ENCODE measurements at places on chromosomes 4 and X.

GRCh38 chrX:74536832-74537371, 77.5 kb downstream of the RLIM start:
- no peak for DNase-seq

DNA sequence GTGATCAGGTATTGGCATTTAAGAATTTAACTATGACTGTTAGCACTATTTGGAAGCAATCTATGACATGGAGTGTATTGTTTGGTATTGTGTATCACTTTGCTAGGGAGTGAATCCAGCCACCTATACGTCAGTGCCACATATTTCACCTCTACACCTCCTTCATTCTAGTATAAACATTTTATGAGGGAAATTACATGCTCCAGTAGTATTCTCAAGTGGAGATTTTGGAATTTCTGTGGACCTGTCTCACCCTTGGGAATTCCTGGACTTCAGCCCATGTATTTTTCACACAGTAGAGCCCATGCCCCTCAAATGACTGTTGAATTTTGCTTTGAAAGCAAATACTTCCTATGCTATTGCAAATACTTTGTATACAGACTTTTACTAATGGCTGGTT, 11.3 kb downstream of the BST1 start:
- no peak for DNase-seq

DNA sequence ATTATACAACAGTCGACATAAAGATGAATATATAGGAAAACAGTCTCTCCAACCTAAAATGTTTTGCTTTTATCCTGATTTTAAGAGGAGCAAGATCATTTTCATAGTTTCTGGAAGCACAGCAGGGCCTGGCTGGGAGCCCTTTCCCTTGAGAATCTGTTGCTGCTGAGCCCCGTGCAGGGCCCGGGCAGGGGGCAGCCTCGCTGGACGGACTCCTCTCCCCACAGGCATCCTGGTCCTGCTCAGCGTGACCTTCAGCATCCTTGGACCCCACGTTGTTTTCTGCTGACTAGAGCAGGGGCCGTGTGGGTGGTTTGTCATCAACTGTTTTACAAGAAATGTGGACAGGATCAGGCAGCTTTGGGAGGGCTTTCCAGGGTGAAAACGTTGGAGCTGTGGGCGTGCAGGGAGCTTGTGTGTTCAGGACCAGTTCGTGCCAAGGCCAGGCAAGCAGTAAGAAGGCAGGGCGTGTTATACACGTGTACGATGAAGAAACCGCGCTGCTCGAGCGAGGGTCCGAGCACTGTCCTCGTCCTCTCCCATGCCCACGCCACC, 25.0 kb downstream of the CPZ start:
- DNase-seq: no peak

GRCh38 chr4:169649545-169650226, 29.3 kb downstream of the CLCN3 start:
- DNase-seq: no peak

DNA sequence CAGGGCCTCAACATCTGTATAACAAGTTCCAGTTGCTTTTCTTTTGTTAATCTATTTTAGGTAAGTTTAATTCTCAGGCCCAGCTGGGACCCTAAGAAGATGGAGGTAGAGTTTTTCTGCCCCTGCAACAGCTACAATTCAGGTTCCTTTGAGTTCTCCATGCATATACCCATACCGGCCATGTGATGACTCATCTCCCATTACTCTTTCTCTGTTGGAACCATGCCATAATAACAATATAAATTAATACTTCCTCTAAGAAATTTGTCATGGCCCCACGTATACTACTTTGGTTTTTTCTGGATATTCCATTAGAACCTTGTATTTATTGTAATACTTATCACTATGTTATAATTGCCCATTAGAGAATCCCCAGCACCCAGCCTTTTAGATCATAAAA, 1.3 kb upstream of the INTU start:
- DNase-seq: no peak

- no peak for DNase-seq
Measured at GRCh38 chr4:143356493-143356892, 19.8 kb downstream of the GAB1 start.

DNA sequence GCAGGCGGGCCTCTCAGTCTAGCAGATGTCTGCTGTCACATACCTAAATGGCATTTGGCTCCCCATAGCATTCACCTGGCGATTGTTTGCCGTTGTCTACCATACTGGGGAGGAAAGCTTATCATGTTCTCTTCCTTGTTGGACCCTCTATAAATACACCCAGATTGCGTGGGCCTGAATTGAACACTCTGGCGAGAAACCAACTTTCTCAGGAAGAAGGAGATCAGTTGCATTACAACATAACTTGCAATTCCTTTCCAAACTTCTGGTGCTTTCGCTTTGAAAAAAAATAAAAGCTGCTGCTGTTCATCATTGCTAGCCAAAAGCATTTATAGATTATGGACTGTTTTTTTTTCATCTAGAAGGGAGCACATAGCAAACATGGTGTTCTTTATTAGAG, 230.0 kb upstream of the GPC4 start:
- DNase-seq: no peak

- no peak for DNase-seq
Measured at GRCh38 chrX:16310326-16310725, 143.0 kb downstream of the MAGEB17 start.

DNA sequence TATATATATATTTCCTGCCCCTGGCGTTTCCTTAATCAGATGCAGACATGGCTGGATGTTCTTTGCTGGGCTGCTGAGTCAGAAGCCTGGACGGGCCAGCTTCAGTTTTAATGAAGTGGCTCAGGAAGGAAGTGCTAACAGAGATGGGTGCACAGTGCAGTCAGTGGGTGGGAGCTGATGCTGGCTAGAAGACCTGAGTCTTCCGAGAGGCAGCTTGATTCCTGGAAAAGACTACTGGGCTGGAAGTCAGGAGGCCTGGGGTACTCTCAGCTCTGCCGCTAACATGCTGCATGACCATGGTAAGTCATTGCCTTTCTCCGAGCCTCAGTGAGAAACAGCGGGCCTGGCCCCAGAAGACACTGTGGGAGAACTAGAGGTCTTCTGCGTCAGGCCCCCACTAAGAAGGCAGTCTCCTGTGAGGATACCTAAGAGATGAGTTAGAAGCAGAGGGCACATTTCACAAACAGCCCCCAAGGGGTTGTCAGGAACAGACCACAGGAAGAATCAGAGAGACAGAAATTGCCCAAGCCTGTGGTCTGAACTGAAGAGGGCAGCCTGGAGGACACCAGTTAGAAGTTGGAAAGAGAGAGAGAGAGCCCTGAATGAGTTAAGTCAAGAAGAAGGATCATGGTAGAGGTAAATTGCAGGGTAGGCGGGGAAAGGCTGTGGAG, 8.3 kb upstream of the CD40LG start:
- DNase-seq: no peak

DNA sequence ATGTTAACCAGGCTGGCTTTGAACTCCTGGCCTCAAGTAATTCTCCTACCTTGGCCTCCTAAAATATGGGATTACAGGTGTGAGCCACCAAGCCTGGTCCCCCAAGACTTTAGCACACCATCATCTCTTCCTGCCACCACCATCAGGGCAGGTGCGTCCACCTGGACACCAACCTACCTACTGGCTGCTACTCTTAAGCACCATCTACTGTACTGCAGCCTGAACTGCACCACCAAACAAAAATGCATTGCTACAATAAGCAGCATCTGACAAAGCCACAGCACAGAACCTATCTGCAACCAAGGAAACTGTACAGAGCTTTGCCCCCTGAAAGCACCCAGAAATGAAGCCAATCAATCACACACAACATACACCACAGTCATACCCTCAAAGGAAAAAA, 139.7 kb downstream of the EFHC2 start:
- DNase-seq: no peak

GRCh38 chr4:2572076-2572475, 35.6 kb downstream of the FAM193A start:
- no peak for DNase-seq

DNA sequence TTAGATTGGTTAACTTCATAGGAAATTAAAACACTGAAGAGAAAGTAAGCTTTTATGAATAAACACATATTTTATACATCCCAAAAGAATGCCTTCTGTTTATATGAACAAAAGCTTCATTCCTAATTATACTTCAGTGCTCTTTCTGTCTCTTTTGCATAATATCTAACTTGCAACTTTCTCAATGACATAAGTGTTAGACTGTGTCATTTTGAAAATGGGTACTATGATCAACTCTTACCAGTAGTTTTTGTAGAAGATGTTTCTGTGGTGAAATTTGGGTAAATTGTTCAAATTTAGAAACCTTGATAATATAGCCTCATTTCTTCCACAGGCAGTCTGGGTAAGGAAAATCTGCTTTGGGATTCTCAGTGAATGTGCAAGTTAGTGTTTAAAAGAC, 991.4 kb downstream of the CCSER1 start:
- no peak for DNase-seq

DNA sequence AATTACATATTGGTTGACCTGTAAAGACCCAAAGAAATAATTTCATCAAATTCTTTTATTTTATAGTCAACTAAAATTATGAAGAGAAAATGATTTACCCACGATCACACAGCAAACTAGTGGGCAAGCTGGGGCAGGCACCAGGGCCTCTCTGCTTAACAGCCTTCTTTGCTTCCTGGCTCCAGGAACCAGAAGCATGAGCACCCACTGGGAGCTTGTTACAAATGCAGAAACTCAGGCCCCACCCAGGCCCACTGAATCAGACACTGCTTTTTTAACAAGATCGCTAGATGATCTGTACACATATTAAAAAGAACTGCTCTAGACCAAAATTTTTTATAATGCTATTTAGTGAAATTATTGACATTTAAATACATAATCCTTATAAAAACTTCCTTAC, 95.0 kb downstream of the GEMIN8 start:
- DNase-seq: no peak

DNA sequence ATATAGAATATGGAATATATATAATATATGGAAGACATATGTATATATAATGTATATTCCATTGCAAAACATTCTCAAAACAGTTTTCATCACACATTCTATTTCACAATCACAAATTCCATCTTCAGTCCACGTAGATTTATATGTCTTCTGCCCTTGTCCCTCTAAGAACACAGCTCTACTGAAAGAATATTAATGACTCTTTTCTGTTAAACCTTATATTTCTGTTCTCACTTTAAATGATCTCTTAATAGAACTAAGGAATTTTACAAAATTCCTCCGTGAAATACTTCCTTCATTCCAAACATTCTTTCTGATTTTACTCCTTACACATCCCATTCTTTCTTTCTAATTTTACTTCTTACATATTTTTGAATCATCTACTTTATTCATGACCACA, 1043.1 kb upstream of the PABPC4L start:
- DNase-seq: no peak

DNA sequence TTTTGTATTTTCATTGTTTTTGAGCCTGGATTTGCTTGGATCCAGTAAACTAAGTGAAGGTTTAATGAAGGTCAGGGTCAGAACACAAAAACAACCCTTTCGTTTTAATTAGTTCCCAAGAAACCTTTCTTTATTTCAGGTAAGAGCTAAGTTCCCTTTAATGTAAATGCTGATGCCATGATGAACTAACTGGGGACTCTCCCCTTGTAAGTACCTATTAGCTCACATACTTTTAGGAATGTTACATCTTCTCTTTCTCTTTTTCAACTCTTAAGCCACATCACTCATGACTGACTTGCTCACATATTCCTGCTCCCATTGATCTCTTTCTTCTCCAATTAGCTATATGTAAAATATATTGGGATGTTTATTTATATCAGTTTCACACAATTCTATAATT, 673.1 kb upstream of the CPEB2 start:
- no peak for DNase-seq

GRCh38 chr4:103403619-103404018, 205.5 kb upstream of the CENPE start:
- DNase-seq: no peak

DNA sequence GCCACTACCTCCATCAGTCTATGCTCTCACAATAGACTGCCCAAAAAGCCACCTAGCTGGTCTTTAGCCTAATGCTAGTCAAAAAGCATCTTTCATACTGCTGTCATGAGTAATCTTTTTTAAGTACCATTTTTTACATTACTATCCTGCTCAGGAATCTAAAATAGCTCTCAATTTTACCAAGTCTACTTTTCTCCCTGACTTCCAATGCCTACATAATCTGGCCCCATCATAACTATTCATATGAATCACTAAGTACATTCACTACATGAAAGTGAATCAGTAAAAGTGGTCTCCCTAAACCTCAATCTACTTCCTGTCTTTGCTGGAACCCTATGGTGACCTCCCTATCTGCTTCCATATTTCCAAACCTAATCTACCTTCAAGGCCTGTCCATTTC, 105.9 kb downstream of the THOC2 start:
- DNase-seq: no peak

DNA sequence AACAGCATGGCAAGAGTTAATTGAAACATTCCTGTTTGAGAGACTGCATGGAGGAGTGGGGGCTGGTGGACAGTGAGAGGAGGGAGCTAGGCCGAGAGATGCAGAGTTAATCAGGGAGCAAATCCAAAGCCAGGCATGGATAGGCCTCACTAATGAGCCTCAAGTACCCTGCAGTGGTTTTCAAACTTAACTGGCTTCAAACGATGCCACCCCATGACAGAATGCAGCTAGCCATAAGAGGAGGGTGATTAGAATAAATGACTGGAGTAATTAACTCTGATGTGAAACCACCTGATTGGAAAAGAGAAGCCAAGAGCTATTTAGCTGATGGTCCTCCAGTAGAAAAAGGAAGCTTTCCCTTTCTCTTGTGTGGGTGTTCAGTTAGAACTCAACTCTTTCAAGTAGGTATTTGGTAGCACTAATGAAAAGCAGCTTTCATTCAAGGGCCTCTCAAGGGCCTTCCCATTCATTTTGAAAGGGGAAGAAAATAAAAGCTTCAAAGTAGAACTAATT, 215.4 kb upstream of the MAB21L2 start:
- DNase-seq: no peak

- no peak for DNase-seq
Measured at GRCh38 chr4:169314906-169315305, 44.1 kb upstream of the SH3RF1 start.

- no peak for DNase-seq
Measured at GRCh38 chr4:102807345-102807744, 20.0 kb downstream of the UBE2D3 start.

- no peak for DNase-seq
Measured at GRCh38 chrX:148593987-148594386, 93.6 kb downstream of the AFF2 start.

GRCh38 chr4:103410386-103410785, 212.2 kb upstream of the CENPE start:
- DNase-seq: no peak

GRCh38 chrX:65635822-65636221, 31.6 kb upstream of the MSN start:
- no peak for DNase-seq

DNA sequence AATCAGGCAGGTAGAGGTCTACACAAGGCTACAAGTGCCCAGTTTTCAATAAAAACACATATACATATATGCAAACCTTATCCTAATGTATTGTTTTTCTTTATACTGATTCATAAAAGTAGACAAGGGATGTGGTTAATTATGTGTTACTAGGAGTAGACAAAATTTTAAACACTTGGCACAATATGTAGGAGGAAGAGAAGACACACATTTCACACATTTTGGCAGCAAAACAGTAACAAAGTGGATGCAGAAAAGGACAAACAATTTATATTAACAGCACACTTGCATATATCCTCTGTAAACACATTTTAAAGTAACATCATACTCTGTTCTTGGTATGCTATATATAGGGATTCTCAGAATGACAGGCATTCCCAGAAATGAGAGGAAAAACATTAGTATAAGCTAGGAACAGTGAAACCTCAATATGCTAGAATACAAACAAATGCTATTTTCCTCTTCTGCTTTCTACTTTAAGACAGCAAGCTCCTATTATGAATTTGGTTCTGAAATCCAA, 63.8 kb downstream of the GPRIN3 start:
- DNase-seq: no peak

Measured in stimulated activated CD8-positive, alpha-beta memory T cell treated with anti-CD3 and anti-CD28 coated beads, Interleukin-15, amount 100 ng/mL, for 48 hours (primary cell).